ENCODE measurements at places on chromosomes 3 and 15. TPM values are rescaled to one million over a fixed set of nuclear protein-coding genes. Genes with fewer than 3 reads are reported as not detected.

- DNase-seq = no peak
Observed at GRCh38 chr3:143497382-143497781, 350.9 kb downstream of the SLC9A9 start.

DNA sequence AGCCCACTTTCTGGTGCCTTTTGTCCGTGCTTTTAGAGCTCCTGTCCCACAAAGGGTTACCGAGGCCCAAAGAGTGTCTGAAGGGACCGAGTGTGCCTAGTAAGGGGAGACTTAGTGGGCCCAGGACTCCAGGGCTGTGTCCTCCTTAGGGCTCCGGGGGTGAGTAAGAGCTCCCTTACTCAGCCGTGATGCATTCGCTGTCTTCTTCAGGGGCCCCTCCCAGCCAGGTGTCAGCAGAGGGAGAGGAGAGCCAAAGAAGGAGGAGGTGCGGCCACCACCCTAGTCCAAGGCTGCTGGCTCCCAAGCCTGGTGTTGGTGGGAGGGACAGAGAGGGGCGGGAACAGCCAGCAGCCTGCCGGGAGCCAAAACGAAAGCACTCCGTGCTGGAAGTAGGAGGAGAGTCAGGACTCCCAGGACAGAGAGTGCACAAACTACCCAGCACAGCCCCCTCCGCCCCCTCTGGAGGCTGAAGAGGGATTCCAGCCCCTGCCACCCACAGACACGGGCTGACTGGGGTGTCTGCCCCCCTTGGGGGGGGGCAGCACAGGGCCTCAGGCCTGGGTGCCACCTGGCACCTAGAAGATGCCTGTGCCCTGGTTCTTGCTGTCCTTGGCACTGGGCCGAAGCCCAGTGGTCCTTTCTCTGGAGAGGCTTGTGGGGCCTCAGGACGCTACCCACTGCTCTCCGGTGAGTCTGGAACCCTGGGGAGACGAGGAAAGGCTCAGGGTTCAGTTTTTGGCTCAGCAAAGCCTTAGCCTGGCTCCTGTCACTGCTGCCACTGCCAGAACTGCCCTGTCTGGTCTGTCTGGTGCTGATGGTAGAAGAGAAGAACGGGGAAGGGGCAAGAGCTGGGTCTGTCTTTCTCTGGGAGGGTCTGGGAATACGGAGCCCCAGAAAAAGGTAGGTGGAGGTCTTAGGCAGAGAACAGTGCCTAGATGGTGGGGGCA, at the start of gene IL17RC:
Gene IL17RC, plus strand, starts transcription at position 365 of the 947 bp plus-strand sequence. Its CDS starts 218 bp downstream, at position 583.
- DNase-seq = no peak

The CCDC51 gene
- 16.3 TPM for polyA plus RNA-seq

DNA sequence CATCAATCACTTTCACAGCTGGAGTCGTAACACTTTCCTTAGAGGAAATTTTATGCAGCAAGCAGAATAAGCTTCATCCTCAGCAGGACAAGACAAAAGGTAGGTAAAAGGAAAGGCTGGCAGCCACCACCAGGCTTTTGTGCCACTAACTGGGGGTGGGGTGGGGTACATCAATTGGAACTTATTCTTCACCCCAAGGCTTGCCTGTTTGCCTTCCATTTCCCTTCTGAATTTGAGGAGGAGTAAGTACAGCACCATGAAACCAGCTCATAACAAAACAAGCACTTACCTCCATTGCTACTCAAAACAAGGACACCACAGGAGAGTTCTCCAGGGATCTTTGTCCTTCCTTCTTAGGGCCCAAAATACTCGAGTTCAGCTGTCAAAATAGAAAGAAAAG, 296.8 kb downstream of the ARRDC4 start:
- no peak for DNase-seq

- DNase-seq = no peak
Observed at GRCh38 chr3:196990601-196991007, 22.0 kb upstream of the PIGZ start.

Measured in immature natural killer cell (primary cell).